DMS 273 treated with DMSO at 0.1 percent for 48 hours (cell line): ENCODE measurements at places on chromosomes 6 and 20.

DNA sequence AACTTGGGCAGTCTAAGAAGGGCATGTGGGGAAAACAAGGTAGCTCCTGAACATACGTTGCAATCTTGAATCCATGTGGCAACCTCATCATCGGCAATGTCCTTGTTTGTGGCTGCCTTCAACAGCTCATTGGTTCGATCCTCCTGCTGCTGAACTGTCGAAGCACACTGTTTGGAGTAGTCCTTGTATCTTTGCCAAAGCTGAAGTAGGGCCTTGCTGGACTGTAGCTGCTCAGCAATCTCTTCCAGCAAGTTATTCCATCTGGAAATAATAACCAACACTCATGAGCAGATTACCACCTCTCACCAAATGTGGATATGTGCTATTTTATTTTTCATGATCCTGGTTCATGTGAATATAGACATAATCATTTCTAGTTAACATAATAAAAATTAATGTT, 413.3 kb downstream of the ESR1 start:
- DNase-seq = no peak

DNA sequence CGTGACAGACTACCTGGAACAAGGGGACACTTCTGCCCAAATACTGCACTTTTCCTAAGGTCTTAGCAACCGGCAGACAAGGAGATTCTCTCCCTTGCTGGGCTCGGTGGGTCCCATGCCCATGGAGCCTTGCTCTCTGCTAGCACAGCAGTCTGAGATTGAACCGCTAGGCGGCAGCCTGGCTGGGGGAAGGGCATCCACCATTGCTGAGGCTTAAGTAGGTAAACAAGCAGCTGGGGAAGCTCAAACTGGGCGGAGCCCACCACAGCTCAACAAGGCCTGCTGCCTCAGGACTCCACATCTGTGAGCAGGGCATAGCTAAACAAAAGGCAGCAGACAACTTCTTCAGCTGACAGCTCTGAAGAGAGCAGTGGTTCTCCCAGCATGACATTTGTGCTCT, 87.8 kb upstream of the ASCC3 start:
- DNase-seq = no peak

- no peak for DNase-seq
Measured at GRCh38 chr6:107244742-107245480, 129.6 kb upstream of the BEND3 start.

GRCh38 chr6:149356081-149356750, 38.7 kb downstream of the TAB2 start:
- DNase-seq = no peak

- DNase-seq = no peak
Measured at GRCh38 chr6:91573826-91574416, 987.0 kb upstream of the MAP3K7 start.
